Spinal cord (tissue), 10 donors: ENCODE measurements at places on chromosomes 6 and 20.

DNA sequence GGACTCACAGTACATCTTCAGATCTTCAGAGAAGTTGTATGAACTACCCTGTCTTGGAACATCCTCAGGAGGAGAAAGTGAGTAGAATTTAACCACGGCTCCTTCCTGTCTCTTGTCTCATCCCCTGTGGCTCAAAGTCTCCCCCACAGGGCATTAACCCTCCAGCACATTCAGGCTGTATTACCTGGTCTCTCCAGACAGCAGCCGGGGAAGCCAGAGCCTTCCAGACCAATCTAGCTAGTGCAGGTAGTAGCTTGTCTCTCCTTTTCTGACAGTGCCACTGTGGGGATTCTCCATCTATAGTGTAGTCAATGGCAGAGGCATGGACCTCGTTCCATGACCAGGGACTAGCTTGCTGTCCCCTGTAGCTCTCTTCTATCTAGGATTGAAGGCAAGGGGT is 16.9 kb upstream of the ELMO2 start:
- DNase-seq = no peak

GRCh38 chr6:77178821-77179220 is 284.5 kb downstream of the HTR1B start:
- no peak for DNase-seq

GRCh38 chr6:86683132-86683908 is 254.0 kb upstream of the HTR1E start:
- no peak for DNase-seq

- no peak for DNase-seq
These were observed 56.5 kb upstream of the HDGFL1 start for GRCh38 chr6:22512686-22513427.

DNA sequence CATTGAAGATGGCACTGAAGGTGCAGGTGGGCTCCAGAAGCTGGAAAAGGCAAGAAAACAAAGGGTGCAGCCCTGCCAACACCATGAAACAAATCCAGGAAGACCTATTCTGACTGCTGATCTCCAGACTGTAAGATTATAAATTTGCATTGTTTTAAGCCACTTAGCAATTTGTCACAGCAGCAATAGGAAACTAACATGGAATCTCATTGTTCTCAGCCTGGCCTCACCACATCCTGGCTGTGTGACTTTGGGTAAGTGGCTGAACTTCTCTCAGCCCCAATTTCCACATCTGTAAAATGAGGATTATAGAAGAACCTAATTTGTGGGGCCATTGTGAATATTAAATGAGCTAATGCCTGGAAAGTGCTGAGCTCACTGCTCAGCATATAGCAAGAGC is 160.4 kb upstream of the MAFB start:
- DNase-seq = no peak

DNA sequence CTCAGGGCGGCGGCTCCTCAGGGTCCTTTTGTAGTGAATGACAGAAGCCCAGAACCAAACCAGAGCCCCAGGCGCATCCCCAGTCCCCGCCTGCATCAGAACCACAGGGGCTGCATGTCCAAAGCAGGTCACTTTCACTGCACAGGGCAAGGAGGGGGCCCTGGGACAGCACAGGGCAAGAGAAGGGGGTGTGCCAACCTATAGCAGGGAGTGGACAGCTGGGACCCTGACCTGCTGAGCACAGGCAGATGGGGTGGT is 501.4 kb downstream of the PREX1 start:
- DNase-seq = no peak

GRCh38 chr20:58056921-58057686 is 171.3 kb downstream of the ANKRD60 start:
- DNase-seq = no peak

- no peak for DNase-seq
These were observed 16.0 kb downstream of the MAP7 start for GRCh38 chr6:136534268-136534667.

- no peak for DNase-seq
These were observed 11.6 kb upstream of the NQO2 start for GRCh38 chr6:2988094-2988425.

- no peak for DNase-seq
These were observed 47.2 kb downstream of the FILIP1 start for GRCh38 chr6:75446241-75446880.

DNA sequence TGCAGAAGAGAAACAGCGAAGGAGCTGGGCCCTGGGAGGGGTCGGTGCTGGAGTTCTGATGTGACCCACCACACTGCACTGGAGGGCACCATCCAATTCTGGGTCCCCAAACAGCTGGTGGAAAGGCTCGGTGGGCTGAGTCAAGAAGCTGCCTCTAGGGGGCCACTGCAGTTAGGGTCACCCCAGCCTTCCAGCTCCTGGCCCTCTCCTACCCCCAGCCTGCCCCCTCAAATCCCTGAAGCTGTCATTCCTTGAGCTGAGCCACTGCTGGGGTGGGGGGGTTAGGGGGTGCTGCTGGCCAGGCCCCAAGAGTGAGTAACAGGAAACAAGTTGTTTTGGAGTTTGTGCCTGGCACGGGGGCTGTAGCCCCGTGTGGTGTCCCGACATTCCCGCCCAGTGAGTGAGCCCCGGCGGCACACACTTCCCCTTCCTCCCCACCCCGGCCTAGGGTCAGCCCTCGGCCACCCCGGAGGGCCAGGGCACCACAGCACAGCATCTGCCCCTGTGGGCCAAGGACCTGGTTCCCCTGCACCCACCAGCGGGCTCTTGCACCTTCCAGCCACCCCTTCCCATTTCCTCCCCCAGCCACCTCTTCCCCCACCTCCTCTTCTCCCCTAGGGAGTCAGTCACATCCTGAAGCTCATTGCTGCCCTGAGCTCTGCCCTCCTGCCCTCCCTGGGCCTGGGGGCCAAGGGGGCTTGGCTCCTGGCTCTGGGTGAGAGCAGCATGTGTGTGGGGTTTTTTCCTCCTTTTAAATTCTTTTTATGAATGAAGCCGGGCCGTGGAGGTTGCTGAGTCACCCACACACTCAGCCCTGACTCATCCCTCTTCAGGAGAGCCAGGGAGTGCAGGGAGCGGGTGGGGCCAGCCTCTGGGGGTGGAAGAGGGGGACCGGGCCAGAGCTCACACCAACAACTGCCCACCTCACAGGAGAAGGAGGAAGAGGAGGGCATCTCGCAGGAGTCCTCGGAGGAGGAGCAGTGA is 4.6 kb downstream of the SMIM29 start:
- no peak for DNase-seq

DNA sequence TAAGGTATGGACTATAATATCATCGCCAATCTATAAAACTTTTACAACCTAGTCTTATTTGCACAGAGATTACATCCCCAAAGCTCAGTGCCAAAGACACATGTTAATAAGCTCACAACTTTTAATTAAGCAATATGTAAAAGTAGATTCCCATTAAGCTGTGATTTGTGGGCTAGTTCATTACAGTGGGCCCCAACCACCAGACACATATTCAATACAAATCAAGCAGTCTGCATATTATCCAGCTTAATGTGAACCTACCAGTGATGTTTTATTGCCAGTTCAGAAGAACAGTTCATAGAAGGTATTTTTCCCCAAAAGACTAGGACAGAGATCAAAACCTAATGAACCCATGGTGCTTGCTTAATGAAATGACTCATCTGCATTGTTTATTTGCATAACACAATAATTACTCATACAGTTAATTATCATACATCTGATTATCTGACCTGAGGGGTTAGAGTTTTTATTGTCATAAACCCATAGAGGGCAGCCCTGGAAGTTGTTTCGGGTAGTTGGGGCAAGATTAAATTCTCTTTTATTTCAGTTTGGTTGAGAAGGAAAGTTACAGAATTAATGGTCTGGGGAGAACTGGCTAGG is 831.0 kb downstream of the TFAP2A start:
- no peak for DNase-seq

GRCh38 chr6:140538926-140539325 is 1164.5 kb upstream of the CITED2 start:
- DNase-seq = no peak

DNA sequence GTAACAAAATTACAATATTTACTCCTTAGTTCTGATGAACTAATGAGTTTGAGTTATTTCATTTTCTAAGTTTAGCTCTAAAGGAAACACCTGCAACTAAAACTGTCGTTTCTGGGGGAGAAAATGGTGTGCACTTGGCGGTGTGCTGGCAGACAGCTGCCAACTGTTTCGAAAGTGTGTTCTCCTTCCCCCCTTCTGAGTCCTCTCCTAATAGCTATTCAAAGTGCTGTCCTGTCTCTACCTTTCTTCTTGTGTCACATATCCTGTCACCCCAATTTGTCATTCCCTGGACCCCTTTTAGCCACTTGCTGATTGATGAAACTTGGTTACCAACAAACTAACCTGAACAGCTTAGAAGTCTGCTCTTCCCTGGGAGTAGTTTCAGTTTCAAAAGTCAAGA is 4.9 kb upstream of the UBE2J1 start:
- DNase-seq = no peak

DNA sequence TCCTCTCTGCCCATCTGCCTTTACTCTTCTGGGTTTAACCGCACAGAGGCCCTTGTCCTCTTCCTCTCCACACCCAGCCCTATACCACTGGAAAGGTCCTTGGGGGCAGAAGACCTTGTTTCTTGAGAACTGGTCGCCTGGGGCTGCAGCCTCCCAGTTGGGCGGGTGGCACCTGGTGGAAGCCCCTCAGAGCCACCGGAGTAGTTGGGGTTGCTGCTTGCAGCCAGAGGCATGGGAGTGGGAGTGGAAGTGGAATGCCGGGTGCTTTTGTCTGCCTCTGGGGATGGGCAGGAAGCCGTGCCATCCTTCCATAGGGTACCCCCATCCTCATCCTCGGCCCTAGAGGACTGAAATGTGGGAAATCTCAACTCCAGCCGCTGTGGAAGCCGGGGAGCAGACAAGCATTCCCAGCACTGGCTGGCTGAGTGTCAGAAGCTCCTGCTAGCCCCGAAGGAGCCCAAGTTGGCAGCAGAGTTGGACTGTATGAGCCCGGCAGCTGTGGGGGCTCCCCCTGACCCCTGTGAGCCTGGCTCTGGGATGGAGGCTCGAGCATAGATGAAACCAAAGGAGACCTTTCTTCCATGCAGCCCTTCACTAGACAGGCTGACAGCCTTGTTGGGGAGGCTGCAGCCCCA is 1.2 kb downstream of the VSTM2L start:
- no peak for DNase-seq

GRCh38 chr20:16664020-16664419 is 65.8 kb upstream of the SNRPB2 start:
- no peak for DNase-seq

DNA sequence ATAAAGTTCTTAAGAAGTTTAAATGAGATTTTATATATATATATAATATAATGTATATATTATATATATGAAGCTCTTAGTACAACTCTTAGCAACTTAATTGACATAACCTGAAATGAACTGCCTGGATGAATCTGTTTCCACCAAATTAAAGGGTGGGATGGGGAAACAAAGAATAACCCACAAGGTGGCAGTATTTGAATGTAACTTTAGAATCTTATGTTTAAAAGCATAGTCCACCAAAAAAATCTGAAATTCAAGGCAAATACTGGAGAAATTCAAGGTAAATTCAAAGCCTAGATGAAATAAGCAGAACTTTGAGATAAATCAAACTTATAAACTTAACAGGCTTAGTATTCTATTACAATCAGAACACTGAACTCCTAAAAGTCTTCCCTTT is 4.4 kb upstream of the IBTK start:
- DNase-seq = peak; percentile 89

- no peak for DNase-seq
These were observed 180.7 kb upstream of the UST start for GRCh38 chr6:148565930-148566663.
